Keratinocyte (primary cell): ENCODE measurements at places on chromosomes 4 and X. TPM values are rescaled to one million over a fixed set of nuclear protein-coding genes. Genes with fewer than 3 reads are reported as not detected.

The TNIP3 gene
- 0.04 TPM in 1 of 3 replicates, not detected in the others for polyA plus RNA-seq

The MAGEE1 gene
- 0.45 to 1.7 TPM (median 0.77 TPM) in 3 replicates for polyA plus RNA-seq

The GYPE gene
- not detected in 3 replicates for polyA plus RNA-seq

The ADH1C gene
- 0.03 TPM in 1 of 3 replicates, not detected in the others for polyA plus RNA-seq

The ATP8A1 gene
- 0.05 to 0.31 TPM (median 0.20 TPM) in 3 replicates for polyA plus RNA-seq

The HS6ST2 gene
- 0.29 to 0.43 TPM (median 0.41 TPM) in 3 replicates for polyA plus RNA-seq

The ESX1 gene
- 0.03 TPM in 1 of 3 replicates, not detected in the others for polyA plus RNA-seq

The UNC5C gene
- not detected in 3 replicates for polyA plus RNA-seq

The GLRA3 gene
- polyA plus RNA-seq, result not detected in 3 replicates

The ASB11 gene
- not detected in 3 replicates for polyA plus RNA-seq

The ART3 gene
- 0.23 to 0.64 TPM (median 0.46 TPM) in 3 replicates for polyA plus RNA-seq

The UGT2B15 gene
- not detected in 3 replicates for polyA plus RNA-seq

The RIBC1 gene
- polyA plus RNA-seq, result 0.25 to 0.42 TPM (median 0.36 TPM) in 3 replicates

The EDA gene
- polyA plus RNA-seq, result 0.72 to 1.1 TPM (median 0.75 TPM) in 3 replicates

The TRIM2 gene
- 9.0 to 12.2 TPM (median 10.6 TPM) in 3 replicates for polyA plus RNA-seq

The TMEM47 gene
- polyA plus RNA-seq, result 0.07 to 0.16 TPM (median 0.10 TPM) in 3 replicates

The KIAA1210 gene
- not detected in 3 replicates for polyA plus RNA-seq

The RADX gene
- 2.2 to 6.3 TPM (median 3.6 TPM) in 3 replicates for polyA plus RNA-seq
